ENCODE measurements at places on chromosomes 6 and 20.

- peak; percentile 14 for DNase-seq
These were observed 27.3 kb downstream of the WRNIP1 start for GRCh38 chr6:2792330-2793110.

DNA sequence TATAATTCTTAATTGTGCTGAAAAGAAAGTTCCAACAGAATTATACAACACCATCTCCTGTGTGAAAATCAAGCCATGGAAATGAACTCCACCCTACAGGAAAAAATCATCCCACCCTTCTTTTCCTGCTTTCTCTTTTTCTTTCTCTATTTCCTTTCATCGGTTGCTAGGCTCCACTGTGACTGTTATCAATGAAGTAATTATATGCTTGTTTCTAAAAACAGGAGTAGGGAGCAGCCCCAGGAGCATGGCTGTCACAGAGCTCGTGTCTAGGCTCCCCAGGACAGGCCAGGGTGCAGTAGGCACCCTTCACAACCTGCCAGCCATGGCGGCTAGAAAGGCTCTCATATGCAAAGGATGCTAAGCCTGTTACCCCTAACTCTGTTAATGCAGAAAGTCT lies 13.0 kb downstream of the MPC1 start:
- DNase-seq, result no peak

DNA sequence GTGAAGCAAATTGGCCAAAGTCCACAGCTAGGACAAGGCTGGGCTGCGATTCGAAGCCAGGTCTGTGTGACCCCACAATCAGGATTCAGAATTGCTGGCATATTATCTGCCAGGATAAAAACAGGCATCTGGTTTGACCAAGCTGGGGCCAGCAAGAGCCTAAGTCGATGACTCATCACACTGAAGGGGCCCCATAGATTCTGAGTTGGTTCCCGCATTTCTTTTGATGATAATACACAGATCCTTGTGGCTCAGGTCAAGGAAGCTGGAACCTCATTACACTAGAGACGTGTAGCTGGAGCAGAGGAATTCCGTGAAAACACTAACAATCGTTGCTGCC lies 6.5 kb downstream of the KCNB1 start:
- DNase-seq, result no peak

DNA sequence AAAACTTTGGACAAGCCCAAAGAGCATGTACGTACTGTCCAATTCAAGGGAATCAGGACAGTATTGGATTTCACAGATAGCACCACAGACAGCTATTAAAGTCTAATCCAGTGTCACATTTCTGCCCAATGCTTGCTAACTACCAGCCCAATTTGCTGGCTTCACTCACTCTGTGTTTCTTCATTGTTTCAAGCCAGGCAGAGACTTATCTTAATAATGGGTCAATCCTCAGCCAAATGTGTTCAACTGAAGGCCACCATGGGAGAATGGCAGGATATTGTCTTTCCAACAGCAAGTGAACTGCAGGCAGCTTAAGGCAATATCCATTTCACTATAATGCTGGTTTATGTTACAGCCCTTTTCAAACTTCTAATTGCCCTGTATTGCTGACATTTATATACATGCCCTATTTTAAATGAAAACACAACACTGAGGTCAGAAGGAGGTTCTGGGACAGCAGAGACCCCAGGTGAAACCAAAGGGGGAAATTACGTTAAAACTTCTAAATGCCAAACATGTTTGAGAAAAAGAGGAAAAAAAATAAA lies 142.1 kb upstream of the RSPO3 start:
- no peak for DNase-seq

DNA sequence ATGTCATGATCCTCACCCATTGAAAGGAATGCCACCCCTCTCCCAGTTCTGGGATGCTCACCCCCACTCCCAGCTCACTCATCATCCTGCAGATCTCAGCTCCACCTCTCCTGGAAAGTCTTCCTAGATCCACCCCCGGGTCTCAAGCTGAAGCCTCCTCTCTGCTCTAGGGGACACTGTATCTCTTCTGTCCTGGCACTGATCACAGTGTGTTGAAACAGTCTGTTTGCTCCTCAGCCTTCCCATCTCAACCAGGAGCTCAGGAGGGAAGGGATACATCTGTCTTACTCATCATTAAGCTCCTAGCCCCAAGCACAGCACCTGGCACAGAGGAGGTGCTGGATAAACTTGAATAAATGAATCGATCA lies 80.1 kb downstream of the MRPL14 start:
- DNase-seq, result no peak

DNA sequence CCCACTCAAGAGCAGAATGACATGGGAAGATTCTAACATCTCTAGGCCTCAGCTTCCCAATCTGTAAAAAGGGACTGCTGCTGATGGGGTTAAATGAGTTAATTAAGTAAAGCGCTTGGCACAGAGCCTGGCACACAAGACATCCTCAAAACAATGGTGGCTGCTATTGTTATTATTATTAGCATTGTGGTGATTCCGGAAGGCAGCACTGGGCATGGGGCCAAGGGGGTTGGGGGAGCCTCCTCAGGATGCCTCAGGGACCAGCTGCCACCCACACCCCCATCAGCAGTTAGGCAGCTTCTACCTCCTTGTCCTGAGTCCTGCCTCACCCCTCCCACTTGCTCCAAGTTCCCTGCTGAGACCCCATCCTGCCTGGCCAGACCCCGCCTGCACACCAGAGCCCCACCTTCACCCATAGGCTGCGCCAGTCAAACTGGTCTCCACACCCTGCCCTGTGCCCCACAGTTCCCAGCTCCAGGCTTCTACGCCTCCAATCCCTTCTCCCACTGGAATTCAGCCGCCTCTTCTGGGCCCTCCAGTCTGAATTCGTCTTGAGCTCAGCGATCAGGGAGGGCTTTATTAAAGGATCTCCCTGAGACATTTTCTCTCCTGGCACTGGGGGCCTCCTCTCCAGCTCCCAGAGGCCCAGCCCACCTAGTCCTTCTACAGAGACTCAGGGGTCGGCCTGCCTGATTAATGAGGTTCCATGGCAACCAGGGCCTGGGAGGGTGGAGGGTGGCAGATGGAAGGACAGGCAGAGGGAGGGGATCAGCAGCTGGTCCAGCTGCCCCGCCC lies 1.5 kb downstream of the E2F1 start:
- DNase-seq, result no peak

DNA sequence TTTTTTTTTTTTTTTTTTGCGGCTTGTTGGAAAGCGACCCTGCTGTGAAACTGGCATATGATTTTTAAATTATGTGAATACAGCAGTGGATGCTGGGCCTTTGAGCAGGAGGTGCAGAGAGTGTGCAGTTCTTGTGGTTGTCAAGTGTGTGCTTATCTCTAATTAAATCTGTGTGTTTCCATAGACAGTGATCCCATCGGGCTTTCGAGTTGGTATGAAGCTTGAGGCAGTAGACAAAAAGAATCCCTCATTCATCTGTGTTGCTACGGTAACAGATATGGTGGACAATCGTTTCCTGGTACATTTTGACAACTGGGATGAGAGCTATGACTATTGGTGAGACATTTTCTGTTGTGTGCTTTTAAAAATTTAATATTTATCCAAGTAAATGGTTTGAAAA lies 52.4 kb downstream of the L3MBTL3 start:
- no peak for DNase-seq

DNA sequence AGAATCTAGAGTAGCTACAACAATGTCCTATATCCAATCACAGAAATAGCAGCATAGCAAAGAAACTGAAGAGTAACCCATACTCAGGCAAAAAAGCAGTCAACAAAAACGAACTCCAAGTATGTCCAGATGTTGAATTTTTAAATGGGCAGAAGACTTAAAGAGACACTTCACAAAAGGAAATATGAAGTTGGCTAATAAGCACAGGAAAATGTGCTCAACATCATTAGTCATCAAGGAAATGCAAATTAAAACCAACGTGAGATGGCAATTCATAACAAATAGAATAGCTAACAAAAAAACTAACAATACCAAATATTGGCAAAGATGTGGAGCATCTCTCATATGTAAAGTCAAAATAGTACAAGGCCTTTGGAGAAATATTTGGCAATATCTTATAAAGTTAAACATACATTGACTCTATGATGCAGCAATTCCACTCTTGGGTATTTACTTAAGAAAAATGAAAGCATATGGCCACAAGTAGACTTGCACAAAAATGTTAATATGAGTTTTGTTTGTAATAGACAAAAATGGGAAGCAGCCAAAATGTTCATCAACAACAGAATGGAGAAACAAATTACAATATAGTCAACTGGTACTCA lies 37.7 kb downstream of the FRK start:
- no peak for DNase-seq

DNA sequence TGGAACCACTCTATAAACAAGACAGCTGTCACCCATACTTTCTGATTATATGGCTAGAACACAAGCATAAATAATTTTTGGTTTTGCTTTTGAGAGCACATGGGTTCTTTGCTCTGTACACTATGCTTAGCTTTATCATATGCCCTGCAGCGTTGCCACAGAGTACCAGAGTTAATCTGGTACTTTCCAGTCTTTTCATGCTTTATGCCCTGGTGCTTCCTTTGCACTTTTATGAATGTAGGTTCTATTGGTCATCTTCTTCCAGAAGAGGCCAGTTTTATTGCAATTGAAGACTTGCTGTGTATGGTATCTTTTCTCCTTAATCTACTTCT lies 20.8 kb downstream of the SHLD1 start:
- no peak for DNase-seq
